ENCODE measurements at places on chromosomes 2 and 18.

- no peak for DNase-seq
These were observed 1.5 kb downstream of the SLC30A3 start for GRCh38 chr2:27261241-27261925.

DNA sequence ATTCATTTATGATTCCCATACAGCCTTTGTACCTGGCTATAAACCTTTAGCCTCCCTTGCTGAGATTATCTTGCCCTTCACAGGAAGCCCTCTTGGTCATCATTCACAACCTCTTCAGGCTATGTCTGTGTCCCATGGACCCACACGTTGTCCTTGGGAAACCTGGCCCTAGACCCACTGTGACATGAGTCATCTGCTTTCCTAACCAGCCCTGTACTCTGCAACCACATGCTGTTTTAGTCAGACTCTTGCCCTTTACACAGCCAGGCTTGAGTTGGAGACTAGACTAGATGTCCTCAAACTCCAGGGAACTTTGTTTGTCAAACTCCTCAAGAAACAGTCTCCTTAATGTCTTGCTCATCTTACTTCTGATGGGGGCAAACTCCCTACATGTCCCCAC is 229.3 kb upstream of the ZSWIM2 start:
- no peak for DNase-seq

GRCh38 chr2:61436092-61436491 is 34.8 kb downstream of the USP34 start:
- no peak for DNase-seq

DNA sequence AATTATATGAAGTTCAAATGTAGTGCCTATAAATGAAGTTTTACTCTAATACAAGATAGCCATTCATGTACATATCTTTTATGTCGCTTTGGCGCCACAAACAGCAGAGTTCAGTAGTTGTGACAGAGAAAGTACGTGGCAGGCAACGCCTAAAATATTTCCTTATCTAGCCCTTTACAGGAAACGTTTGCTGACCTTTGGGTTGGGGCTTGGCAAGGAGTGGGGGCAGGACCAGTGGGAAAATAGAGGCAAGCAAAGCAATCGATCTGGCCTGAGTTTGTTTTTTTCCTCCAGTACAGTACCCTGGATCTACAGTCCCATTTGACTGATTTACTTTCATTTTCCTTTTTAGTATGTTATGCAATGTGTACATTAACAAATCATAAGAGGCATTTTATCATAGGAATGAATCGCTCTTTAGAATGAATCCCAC is 13.1 kb downstream of the CCDC68 start:
- DNase-seq = no peak

GRCh38 chr18:3625742-3626091 is 175.7 kb downstream of the TGIF1 start:
- no peak for DNase-seq

- no peak for DNase-seq
These were observed 7.8 kb downstream of the SPEG start for GRCh38 chr2:219442256-219443015.

- no peak for DNase-seq
These were observed 18.8 kb upstream of the CASP10 start for GRCh38 chr2:201164166-201164565.
